Activated naive CD8-positive, alpha-beta T cell treated with anti-CD3 and anti-CD28 coated beads, Interleukin-2, amount 50 U/mL, for 24 hours (primary cell): ENCODE measurements at places on chromosomes 3 and 15.

DNA sequence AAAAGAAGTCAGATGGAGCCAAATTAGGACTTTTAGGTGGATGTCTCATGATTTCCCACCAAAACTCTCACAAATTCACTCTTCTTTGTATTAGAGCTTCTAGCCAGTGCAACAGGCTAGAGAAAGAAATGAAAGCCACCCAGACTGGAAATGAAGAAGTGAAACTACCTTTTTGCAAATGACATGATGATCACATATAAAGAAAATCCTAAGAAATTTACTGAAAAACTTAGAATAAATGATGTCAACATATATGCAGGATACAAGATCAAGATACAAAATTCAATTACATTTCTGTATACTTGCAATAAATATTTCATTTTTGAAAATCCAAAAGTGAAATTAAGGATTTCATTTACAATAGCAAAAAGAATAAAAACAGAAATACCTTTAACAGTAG lies 110.8 kb downstream of the LRIG1 start:
- DNase-seq: no peak

DNA sequence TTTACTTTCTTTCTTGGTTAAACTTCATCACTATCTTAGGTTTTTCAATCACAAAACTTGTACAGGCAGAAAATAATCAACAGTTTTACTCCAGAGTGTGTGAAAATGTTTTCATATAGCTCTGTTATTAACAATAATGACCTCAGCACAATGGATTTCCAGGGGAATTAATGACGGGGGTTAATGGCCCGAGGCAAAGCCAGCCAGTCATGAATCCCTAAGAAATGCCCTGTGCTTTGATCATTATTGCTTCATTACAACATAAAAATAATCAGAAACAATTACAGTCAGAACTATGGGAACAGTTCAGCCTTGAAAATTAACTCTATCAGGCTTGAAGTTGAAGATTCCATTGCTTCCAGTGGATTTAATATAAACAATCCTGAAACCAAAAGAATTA lies 875.4 kb downstream of the ROBO2 start:
- no peak for DNase-seq

- DNase-seq: no peak
Observed at GRCh38 chr3:183106635-183107034, 7.3 kb upstream of the MCCC1 start.

GRCh38 chr3:27501759-27502158 lies 17.6 kb upstream of the SLC4A7 start:
- no peak for DNase-seq

GRCh38 chr15:93250209-93250608 lies 161.2 kb upstream of the RGMA start:
- DNase-seq: no peak
